ENCODE measurements at places on chromosomes 16 and 17.
A peak's percentile ranks its signal among the peaks of the same experiment; 100 is the strongest.

DNA sequence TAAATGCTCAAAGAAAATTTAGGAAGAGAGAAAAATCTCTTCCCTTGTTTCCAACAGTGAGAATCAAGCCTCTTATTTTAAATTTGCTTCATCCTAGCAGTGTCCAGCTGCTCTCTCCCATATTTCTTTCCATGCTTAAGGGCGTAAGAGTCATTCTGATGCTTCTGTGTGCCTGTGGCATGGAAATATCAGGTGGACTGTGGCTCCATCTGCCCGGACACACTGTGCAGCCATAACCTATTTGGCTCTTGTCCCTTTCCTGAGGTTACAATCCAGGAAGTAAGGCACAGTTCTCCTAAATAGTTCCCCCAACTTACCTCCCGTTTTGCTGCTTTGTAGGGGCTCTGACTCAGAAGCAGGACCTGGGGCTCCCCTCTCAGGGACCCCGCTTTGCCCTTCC lies 6.3 kb upstream of the KRT222 start:
- no peak for DNase-seq

- DNase-seq, result no peak
These were observed 17.1 kb downstream of the TRAF4 start for GRCh38 chr17:28760601-28761562.

GRCh38 chr17:39621523-39622379 lies 5.0 kb upstream of the PPP1R1B start:
- peak; percentile 83 for DNase-seq

- no peak for DNase-seq
These were observed 26.7 kb downstream of the VAC14 start for GRCh38 chr16:70774261-70774660.

DNA sequence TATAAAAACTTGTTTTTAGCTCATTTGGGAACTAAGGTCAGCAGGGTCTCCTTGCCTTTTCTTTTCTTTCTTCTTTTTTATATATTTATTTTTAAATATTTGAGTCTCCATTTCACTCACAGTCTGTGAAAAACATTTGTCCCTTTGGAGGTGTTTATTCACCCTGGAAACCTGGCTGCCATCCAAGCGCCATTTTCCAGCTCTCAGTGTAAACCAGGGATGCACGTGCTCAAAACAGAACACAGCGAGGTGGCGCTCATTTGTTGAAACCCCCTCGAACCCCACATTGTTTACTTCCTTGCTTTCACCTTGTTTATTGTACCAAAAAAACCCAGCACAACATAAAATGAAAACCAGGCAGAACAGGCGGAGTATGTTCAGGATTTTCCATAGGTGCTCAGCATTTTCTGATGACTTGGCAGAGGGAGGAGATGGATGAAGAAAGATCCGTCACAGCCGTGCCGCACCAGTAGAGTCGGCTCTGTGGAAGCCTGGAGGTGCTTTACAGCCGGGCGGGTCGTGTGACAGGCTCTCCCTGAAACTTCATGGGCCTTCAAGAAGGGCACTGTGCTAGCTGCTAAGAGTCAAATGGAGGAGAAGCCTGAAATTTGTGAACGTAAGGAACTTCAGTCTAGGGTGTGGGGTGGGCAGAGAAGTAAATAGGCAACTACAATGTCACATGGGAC lies 284.4 kb downstream of the FOXL1 start:
- DNase-seq, result no peak

GRCh38 chr16:61937646-61938045 lies 98.6 kb downstream of the CDH8 start:
- DNase-seq, result no peak

DNA sequence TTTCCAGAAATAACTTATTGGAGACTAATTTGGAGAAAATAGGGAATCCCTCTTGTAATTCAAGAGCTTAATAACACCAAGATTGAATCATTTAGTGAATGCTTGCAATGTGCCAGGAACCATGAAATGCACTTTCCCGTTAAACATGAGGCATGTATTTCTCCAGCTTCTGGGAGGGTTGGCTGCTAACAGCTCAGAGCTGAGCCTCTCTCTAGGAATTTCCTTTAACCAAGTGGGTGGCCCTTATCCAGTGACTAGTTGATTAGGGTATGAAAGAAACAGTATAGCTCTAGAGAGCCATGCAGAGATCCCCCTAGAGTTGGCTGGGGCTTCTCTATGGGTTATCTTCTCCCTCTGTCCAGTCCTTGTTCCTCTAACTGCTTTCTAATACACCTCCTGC lies 356.4 kb upstream of the GOT2 start:
- DNase-seq, result no peak

DNA sequence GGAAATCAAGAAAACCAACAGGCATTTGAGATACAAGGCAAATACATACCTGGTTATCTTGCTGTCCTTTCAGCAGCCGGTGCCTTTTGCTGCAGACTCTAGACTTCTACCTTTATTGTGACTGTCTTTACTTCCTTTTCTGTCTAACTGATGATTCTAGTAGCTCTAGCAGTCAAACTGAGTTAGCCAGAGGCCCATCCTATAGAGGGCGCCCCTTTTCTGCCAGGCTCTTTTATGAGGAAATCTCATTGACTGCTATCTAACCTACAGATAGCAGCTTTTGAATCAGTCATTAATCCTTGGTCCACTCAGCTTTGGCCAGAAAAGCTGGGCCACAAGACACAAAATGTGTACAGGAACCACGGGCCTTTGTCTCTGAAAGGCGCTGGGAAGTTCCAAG lies 87.5 kb upstream of the WSB1 start:
- DNase-seq, result no peak

DNA sequence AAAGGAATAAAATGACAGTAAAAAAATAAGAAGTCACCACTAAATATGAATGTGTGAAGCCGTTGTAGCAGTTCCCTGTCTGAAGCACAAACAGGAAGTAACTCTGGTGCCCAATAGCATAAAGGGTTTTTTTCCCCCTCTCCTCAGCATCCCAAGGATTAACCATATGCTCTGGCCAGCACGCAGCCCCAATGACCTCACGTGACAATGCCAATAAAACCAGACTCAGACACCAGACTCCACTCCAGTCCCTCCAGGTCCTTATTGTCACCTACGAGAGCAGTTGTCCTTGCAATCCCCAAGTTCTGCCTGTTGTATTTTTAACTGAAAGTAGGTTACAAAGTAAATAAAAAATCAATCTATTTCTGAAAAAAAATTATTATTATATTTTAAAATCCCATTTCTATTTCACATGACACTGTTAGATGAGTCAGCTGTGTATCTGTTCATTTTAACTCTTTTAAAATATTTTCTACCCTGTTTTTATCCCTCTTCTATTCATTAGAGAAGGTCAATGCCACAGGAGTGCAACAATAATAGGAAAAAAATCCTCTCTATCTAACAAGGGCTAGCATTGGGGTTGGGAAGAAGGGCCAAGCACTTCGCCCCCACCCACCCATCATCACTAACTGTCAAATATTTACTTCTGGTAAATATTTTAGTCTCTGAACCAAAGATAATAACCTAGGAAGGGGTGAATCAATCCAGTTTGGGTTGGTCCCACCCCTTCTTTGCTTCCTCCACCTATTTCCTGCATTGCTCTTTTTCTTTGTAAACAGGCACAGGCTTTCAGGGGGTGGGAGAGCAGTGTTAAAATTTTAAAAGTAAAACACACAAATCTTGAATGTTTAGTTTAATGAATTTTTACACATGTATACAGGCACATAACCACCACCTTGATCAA lies 6.6 kb downstream of the PRAC1 start:
- no peak for DNase-seq

All from stimulated activated CD4-positive, alpha-beta T cell treated with anti-CD3 and anti-CD28 coated beads, Interleukin-1b, Interleukin-23, amount 100 ng/mL, for 1 hour (primary cell).